ENCODE measurements at places on chromosomes 6 and 20.

GRCh38 chr6:45663251-45664221, 285.8 kb upstream of the SUPT3H start:
- DNase-seq: no peak

DNA sequence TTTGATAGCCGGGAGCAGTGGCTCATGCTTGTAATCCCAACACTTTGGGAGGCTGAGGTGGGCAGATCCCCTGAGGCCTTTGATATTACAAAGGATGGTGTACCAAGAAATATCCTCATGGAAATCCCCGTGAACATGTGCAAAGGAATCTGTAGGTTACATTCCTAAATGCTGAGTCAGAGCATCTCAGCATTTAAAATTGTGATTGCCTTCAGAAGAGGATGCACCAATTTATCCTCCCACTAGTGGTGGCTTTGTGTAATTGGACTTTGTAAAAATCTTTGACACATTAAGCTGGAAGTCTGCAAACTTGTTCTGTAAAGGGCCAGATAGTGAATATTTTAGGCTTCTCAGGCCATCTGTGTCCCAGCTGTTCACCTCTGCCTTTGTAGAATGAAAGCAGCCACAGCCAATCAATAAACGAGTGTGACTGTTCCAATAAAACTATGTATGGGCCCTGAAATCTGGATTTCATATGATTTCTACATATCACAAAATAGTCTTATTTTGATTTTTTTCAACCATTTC, 11.8 kb downstream of the TMEM14B start:
- DNase-seq: no peak

DNA sequence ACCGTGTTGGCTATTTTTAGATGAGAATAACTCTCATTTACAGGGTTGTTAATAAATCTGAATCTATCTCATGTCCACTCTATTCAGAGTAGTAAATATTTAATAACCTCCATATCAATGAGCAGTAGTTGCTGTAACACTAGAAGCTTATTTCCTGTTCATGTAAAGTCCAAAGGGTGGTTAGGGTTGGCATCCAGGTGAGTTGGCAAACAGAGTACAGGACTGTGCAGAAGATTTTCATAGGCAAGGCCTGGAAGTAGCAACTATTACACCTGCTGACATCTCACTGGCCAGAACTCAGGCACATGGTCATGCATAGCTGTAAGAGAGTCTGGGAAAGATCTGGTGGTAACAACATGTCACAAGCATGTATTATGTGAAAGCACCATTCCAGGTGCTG, 147.5 kb downstream of the PHF3 start:
- no peak for DNase-seq

GRCh38 chr6:170139531-170139930, 151.3 kb downstream of the DLL1 start:
- no peak for DNase-seq

GRCh38 chr6:4589295-4589694, 186.9 kb upstream of the CDYL start:
- no peak for DNase-seq

DNA sequence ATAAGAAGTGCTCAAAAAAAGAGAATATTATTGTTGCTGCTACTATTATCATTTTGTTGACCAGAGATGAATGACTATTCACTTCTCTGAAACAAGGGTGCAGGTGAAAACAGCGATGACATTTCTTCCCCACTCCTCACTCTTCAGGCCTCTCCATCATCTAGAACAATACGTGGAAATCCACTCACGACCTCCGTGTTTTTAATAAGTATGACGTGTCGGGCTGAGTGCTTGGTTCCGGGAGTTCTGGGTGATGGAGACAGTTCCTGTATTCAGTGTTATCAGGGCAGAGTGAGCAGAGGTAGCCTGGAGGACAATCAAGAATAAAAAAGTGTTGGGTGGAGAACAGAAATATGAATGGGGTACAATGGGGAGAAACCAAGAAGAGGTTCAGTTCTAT, 130.0 kb upstream of the ZNF217 start:
- no peak for DNase-seq

DNA sequence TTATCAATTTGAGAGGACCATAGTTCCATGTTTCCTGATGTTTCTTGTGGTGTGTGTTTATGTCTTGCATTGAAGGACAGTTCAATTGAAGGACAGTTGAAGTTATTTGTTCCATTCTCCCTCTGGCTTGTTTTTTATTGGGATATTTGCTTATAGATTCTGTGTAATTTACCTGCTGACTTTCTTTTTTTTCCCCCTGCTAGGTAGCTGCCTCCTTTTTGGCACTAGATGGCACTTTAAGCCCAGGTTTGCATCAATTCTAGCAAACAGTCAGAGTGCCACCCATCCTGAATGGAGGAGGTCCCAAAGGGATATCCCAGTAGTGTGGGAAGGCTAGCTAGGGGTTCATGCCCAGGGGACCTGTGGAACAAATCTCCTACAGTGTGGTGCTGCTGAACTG, 78.1 kb downstream of the CFAP61 start:
- peak; percentile 2 for DNase-seq

GRCh38 chr6:72950114-72950860, 275.0 kb downstream of the KHDC1L start:
- no peak for DNase-seq

DNA sequence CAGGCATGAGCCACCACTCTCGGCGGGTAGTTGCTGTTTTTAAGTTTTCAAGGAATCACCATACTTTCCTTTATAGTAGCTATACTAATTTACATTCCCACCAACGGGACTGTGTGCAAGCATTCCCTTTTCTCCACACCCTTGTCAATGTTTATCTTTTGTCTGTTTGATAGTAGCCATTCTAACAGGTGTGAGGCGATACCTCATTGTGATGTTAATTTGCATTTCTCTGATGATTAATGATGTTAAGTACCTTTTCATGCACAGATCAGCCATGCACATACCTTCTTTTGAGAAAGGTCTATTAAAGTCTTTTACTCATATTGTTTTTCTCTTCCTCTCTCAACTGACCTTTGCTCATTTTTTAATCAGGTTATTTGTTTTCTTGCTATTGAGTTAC, 43.0 kb upstream of the CCND3 start:
- DNase-seq: no peak

DNA sequence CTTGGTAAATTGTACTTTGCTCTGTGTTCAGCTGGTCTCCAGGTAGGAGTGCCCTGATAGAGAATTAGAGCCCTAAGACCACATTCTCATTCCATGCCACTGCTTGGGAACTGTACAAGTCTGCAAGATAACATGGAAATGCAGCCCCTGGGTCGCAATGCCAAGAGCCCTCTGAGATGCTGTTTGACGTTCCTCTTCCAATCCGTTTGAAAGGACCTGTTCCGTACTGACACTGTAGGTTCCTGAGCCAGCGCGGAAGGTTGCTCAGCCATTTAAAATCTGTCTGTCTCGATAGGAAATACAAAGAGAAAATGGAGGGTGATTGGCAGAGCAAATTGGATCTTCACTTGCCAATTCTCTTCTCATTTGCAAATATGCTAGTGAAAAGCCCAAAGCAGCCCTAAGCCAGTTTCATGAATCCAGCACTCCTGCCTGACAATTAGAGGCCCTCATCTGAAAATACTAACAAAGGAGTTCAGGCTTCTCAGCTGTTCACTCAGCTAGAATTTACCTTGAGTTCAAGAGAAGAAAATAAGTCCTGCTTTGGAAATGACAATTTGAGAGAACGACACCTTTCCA, 100.6 kb upstream of the AFDN start:
- DNase-seq: no peak

- DNase-seq: no peak
Measured at GRCh38 chr6:68729377-68729903, 94.4 kb downstream of the ADGRB3 start.

DNA sequence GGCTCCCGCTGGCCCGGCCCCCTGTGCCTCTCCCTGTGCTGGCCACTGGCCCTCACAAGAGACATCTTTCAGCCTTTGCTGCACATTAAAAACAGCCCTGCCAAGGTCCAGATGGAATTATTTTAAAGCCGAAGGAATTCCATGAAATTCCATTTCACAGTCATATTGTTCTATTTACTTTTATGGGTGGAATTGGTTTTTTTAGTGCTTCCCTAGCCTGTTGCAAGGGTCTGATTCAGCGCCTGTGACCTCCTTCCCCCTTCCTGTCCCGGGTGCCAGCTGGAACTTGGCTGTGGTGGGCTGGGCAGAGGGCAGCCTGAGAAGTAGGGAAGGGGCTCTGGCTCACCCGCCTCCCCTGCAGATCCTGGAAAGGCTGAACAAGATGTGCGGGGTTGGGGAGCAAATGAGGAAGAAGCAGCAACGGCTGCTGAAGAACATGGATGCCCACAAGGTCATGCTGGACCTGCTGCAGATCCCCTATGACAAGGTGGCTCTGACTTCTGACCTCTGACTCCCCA, 34.3 kb downstream of the UQCC2 start:
- DNase-seq: no peak

GRCh38 chr6:80435457-80435856, 329.0 kb downstream of the BCKDHB start:
- DNase-seq: no peak

- no peak for DNase-seq
Measured at GRCh38 chr6:116359131-116359530, 11.6 kb upstream of the DSE start.

DNA sequence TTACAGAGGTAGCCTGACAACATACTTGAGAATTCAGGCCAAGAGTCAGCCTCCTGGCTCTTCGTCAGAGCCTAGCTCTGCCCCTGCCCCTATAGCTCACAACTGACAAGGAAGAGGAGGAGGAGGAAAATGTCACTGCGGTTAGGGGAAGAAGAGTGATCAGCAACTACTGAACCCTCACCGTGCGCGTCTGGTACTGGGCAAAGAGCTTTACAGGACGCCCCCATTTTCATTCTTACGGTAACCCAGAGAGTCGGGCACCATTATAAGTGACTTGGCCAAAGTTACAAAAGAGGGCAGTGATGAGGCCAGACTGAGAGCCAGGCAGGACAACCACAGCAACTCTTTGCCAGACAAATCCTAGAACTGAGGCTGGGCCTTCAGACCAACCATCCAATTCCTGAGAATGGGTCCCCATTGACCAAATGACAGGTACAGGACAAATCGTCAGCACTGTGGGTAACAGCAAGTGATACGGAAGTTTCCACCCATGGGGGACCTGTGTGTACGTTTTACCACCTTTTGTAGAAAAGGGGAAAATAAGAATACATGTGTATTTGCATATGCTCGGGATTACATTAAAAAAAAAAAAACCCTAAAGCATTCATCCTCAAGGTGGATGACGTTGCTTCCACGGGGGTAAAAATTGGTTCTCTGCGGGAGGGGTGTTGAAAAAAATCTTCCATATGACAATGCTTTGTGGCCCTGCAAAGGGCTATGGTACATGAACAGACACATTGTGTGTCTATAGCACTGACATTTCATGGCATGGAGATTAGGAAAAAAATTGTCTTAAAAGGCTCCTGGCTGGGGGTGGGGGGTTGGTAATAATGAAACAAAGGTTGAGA, 118.0 kb downstream of the NFATC2 start:
- no peak for DNase-seq

GRCh38 chr6:100657678-100658330, 193.1 kb upstream of the SIM1 start:
- DNase-seq: no peak

DNA sequence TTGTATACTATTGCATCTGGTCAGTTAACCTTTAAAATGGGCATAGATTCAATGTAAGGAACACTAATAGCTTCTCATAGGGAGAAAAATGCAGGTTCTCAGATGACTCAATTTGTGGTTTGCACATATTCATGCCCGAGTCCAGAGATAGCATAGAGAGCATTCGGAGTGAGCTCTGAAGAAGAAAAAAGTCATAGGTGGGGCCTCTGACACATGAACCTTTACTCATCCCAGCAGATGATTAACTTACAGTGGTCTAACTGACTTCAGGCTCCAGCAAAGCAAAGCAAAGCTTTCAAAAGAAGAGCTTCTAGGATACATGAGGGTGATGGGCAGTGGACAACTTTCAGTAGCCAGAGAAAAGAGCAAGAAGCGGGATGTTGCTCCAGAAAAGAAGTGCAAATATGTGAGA, 55.3 kb upstream of the BTN3A2 start:
- no peak for DNase-seq

DNA sequence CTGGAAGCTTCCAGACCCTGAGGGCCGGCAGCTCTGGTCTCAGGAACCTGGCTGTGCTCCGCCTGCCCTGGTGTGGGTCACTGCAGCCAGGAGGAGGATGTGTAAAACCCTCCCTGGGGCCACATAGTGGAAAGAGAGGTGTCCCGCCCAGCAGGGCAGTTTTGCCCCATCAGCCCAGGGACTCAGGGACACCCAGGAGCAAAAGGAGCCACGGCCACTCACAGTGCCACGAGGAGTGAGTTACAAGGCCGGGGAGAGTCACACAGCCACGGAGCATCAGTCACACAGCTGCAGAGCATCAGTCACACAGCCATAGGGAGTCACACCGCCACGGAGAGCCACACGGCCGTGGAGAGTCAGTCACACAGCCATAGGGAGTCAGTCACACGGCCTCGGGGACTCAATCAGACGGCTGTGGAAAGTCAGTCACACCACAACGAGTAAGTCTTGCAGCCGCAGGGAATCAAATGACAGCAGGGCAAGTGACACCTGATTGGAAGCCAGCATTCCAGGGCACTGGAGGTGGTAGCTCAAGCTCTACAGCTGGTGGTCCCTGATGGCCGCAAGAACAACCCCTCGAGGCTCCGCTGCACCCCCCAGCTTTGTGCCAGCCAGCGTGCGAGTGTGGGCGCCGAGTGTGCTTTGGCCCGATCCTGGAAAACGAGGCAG, 60.9 kb downstream of the DLL1 start:
- DNase-seq: no peak

- no peak for DNase-seq
Measured at GRCh38 chr6:163494279-163494727, 79.8 kb downstream of the QKI start.

DNA sequence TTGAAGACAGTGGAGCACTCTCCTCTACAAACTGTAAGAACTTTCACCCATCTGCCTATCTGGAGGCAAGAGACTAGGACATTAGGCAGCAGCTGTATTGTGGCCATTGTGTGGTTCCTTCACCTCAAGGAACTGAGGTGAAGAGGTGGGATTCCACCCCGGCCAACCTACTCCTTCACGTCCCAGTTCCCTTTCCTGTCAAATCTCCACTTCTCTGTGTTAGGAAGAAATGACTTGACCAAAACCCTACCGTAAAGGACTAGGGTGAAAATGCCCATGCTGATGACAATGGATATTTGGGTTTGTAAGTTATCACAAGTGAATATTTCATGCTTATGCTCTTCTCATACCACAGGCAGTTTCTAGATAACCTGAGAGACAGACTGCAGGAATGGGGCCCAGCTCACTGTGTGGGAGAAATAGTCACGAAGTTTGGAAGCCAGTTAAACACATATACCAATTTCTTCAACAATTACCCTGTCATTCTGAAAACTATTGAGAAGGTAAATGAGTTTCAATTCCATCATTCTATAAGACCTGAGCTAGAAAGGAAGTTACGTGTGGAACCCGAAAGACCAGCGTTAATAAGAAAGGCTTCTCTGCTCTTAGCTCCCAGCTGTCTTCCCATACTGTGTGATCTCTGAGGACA, 86.6 kb downstream of the ECT2L start:
- DNase-seq: no peak

GRCh38 chr20:4136078-4136966, 121.0 kb upstream of the RNF24 start:
- DNase-seq: no peak

DNA sequence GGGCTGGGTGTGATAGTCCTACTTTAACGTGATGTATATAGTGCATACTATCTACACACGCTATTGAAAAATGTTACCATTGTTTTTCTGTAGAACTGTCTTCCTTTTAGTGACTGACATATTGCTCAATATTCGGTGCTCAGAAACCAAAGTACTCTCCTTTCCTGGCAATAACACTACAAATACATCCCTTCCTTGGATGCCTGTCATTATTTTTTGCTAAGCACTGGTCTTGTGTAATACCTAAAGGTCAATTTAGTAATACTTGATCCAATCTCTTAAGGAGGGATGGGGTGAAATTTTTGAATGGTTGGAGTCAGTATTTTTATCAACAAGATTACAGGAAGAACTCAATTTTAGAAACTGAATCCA, 23.9 kb downstream of the CNR1 start:
- DNase-seq: no peak

All from NCI-H187 (cell line).